ENCODE measurements at places on chromosomes 5 and 9.
A peak's percentile ranks its signal among the peaks of the same experiment; 100 is the strongest.

DNA sequence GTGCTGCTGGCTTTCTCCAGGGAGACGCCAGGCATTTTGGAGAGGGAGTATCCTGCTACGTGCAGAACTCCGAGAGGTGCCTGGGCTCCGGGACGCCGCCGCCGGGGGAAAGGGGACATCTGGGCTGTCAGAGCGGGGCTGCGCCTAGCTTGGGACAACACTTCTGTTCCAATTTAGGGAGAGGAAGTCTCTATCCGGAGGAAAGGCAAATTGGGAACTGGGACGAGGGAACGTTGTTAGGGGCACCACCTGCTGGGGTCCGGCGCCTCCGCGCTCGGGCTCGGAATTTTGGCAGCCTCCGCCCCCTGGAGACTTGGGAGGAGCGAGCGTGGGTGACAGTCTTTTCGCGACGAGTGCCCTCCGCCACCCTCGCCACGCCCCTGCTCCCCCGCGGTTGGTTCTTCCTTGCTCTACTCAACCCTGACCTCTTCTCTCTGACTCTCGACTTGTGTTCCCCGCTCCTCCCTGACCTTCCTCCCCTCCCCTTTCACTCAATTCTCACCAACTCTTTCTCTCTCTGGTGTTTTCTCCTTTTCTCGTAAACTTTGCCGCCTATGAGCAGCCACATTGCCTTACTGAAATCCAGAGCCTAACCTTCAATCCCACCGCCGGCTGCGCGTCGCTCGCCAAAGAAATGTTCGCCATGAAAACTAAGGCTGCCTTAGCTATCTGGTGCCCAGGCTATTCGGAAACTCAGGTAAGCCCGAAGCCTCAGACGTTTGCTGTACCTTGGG lies 1.6 kb downstream of the TSLP start:
- DNase-seq, result peak; percentile 85

GRCh38 chr9:129885018-129885669 lies 49.9 kb downstream of the USP20 start:
- peak; percentile 29 for DNase-seq

DNA sequence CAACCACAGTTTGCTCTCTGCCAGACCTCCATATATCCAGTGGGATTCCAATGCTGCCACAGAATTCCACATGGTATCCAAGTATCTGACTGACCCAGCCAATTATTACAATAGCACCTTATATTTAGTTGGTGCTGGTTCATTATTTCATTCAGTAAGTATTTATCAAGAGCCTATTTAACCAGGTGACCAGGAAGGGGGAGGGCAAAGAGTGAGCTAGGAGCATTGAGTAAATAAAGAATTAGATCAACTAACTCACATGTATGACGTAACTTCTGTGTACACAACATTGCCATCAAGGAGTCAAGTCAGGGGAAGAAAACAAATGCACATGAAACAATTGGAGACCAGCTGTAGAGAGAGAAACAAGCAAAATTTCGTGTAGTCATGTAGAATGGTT lies 207.1 kb upstream of the PAPPA start:
- no peak for DNase-seq

DNA sequence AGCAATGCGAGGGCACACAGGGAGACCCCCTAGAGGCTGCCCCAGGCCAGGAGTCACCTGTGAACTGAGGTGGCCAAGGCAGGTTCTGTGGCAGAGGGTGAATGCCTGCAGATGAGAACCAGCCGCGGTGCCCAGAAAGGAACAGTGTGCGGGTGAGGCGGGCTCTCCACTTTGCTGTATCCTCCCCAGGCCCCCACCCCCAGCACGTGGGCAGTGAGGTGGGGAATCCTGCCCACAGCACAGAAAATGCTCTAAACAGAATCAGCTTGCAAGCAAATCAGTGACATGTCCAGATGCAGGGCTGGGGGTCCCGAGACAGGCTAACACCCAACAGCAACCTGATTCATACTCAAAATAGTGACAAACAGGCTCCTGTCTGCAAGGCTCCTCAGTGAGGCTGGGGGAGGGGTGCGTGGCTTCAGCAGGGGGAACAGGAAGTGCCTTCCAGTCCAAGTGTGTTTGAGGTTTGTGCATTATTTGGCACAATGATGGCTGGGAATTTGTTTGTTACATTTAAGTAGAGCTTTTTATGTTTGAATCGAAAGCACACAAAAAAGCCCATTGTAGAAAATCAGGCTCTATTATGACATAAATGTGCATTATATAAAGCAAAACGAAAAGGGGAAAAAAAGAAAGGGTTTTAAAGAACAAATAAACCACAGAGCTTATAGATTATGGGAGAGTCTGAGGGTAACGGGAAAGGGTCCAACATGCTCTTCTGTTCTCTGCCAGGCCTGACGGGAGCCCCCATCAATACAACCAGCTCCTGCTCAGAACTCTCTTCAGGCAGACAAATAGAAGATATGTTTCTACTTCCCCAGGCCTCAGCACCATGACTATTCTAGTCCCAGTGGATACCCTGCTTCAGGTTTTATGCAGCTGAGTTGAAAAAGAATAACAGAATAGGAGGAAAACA lies 201.3 kb downstream of the HSD17B3 start:
- peak; percentile 30 for DNase-seq

DNA sequence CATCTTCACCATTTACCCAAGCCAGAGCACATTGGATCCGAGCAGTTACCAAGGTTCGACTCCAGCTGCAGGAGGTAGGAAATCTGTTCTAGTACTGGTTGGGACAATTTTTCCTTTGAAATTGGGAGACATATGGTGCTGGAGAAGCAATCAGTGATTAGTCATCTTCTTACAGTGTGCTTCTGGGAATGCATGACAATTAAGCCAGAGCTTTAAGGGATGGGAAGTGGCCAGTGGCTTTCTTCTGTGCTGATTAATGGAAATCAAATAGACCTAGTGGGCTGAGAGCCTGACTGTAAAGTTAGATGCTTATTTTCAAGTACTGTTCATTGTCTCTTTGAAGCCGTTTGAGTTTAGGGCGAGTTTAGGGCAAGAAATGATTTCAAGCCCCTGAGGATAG lies 152.1 kb downstream of the UNC13B start:
- peak; percentile 8 for DNase-seq

GRCh38 chr9:95626885-95627558 lies 110.3 kb upstream of the PTCH1 start:
- DNase-seq, result no peak

DNA sequence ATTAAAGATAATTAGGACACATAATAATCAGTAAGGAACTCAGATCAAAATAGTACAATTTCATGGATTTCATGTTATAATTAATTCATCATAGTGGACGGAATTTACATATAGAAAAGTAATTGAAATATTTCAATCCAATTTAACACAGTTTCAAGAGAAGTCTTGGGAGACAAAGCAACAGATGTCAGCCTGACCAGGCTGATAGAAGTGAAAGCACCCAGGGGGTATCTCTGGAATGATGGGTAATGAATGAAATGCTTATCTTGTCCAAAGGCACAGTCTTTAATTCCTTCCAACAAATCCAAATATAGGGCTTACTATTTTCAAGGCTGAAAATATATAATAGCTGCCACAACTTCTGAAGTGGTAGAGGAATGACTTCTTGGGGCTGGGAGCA lies 629.3 kb upstream of the RGMB start:
- DNase-seq, result no peak
